ENCODE measurements at places on chromosomes 1 and 21.

DNA sequence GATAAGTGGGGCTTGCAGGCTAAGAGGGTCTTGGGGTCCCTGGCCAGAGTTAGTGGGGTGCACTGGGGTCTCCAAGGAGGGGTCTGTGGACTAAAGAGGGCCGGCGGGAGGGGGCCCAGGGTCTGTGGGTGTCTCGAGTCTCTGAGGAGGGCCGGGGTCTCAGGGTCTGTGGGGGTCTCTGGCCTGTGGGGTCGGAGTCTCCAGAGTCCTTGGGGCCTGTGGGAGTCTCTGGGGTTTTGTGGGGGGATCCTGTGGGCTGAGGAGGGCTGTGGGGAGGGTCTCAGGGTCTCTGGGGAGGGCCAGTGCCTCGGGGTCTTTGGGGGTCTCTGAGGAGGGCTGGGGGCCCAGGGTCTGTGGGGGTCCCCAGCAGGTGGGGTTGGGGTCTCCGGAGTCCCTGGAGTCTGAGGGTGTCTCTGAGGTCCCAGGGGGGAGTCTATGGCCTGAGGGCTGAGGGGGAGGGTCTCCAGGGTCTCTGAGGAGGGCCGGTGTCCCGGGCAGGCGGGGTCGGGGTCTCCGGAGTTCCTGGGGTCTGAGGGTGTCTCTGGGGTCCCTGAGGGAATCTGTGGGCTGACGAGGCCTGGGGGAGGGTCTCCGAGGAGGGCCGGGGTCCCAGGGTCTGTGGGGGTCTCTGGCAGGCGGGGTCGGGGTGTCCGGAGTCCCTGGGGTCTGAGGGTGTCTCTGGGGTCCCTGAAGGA lies 628 bp upstream of the PLEKHM2 start:
- DNase-seq: no peak

DNA sequence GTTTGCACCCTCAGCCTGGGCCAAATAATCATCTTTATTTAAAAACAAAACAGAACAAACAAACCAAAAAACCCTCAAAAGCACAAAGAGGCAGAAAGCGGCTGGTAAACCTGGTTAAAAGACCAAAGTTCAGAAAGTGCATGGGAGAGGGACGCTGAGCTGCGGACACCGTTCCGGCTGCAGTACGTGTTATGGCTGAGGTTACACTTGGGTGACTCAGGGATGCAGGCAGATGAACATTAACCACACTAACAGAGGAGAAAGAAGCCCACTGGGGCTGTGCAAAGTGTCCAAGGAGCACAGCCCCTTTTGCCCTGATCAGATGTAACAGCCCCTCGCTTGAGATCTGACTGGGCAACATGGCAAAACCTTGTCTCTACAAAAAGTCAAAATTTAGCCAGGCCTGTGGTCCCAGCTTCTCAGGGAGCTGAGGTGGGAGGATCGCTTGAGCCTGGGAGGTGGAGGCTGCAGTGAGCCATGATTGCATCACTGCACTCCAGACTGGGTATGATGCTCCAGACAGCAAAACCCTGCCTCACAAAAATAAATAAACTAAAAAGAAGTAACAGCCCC lies 28.3 kb downstream of the GPR157 start:
- DNase-seq: no peak

DNA sequence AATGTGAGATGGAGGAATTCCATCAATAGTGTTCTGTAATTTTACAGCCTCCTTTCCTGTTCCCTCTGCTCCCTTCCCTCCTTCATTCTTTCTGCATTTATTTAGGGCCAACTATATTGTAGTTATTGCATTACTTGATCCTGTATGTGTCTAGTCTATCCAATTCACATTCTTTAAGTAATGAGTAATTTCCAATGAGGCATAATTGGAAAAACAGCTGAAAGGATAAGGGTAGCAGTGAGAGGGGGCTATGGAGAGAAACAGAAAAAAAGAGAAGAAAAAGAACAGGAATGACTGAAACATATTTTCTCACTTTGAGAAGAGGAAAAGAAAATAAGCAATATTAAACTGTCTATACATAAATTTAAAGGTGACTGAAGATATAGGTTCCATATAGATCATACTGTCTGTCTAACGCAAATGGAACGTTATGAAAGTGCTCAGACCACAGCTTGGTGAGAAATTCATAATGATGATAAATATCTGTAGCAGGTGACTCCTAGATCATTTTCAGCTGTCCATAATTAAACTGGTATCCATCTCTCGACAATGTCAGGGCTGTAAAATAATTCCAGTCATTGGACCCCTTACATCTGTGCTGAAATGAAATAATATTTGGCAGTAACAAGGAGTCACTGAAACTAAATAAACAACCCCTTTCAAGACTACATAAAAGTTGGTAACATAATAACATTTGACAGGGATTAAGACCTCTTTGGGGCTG lies 61.8 kb downstream of the SPAG17 start:
- DNase-seq: no peak

- DNase-seq: no peak
Measured at GRCh38 chr1:31405578-31406245, 7.3 kb upstream of the SERINC2 start.

GRCh38 chr1:32486463-32487113 lies 21.7 kb downstream of the ZBTB8B start:
- no peak for DNase-seq

DNA sequence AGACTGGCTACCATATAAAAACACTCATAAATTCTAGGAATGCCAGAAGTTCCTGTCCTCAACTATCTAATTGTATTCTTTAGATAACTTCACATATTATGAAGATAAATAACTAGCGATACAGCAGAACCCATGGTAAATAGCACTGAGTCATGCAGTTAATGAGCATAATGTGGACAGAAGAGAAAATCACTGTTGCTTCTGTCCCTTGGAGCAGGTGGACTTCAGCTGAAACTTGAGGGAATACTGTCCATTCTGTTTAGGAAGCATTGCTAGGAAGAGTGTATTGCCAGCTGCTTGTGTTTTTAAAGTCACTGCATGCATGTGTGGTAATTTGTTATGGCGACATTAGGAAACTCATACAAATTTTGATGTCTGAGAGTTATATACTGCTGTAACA lies 854.4 kb downstream of the LTN1 start:
- DNase-seq: no peak

DNA sequence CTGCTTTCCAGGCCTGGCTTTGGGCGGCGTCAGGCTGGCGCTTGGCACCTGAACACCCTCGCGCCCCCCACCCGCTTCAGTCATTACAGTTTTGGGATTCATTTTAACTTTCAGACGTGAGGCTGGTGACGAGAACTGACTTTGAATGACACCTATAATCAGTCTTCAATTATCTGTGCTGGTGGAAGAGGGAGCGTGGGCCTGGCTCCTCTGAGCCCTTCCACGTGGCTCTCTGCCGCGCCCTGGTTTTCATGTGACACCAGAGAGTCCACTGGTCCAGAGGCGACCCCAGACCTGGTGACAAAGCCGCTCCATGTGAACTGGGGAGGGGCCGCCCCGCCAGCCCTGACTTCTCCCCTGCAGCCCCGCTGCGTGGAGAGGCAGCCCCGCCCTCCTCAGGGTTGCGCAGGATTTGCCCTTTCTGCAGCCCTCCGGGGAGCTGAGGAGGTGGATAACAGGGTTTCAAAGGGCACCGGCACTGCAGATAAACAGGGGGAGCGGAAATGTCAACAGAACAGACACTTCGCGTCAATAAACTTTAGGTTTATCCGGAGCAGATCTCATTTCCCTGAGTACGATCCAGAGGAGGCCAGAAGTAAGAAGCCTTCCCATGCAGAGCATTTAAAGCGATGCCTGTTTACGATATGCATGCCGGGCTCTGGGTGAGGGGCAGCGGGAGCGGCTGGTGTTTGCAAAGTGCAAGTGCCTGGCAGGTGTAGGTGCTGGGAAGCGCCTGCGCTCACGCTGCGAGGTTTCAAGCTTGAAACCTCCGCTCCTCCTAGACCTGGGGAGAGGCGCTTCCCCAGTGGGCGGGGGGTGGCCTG lies 56.4 kb downstream of the AJAP1 start:
- peak; percentile 65 for DNase-seq

DNA sequence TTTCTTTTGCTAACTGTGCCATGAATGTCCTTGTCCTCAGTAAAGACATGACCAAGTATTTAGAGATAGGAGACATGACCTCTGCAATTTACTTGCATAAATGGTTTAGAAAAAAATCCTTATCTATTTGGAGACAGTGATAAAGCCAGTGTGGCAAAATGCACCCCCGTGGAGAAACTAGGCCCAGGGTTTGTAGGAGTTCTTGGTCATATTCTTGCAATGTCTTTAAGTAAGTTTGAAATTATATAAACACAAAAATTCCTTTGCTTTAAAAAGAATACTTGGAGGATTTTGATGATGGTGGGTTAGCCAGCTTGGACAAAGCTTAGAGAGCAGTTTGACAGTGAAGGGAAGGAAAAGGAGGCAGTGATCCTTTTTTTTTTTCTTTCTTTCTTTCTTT lies 101.9 kb upstream of the SLC45A1 start:
- DNase-seq: no peak

GRCh38 chr1:26706315-26706714 lies 10.5 kb downstream of the ARID1A start:
- no peak for DNase-seq

- peak; percentile 27 for DNase-seq
Measured at GRCh38 chr1:240575981-240576662, 35.8 kb downstream of the GREM2 start.

DNA sequence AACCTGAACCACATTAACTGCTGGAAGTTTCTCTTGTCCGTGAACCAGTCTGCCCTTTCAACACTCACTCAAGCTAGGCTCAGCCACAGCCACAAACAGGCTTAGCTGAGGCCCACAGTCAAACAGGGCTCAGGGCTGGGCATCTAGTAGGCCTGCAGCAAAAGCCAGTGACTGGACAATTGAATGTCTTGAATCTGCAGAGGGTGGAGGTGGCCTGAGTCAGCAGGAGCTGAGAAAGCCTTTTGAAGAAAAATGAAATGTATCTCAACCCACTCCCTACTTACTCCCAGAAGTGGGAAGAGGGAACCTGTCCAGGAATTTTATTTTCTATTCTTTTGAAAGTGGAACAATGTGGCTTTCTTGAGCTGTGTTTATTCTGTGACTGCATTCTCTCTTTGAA lies 95.4 kb downstream of the PTPRU start:
- DNase-seq: no peak

DNA sequence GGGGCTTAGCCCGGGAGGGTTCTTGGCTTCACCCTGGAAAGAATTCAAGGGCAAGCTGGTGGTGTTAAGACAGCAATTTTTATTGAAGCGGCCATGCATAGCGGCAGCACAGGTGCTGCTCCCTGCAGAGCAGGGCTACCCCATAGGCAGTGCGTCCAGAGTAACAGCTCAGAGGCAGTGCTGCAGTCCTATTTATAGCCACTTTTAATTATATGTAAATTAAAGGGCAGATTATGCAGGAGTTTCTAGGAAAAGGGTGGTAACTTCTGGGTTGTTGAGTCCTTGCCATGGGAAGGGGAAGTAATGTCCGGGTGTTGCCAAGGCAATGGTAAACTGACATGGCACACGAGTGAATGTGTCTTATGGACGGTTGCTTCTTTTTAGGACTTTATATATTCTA lies 57.0 kb downstream of the VPS26C start:
- no peak for DNase-seq

GRCh38 chr1:62953633-62954032 lies 169.7 kb downstream of the ATG4C start:
- DNase-seq: peak; percentile 42

DNA sequence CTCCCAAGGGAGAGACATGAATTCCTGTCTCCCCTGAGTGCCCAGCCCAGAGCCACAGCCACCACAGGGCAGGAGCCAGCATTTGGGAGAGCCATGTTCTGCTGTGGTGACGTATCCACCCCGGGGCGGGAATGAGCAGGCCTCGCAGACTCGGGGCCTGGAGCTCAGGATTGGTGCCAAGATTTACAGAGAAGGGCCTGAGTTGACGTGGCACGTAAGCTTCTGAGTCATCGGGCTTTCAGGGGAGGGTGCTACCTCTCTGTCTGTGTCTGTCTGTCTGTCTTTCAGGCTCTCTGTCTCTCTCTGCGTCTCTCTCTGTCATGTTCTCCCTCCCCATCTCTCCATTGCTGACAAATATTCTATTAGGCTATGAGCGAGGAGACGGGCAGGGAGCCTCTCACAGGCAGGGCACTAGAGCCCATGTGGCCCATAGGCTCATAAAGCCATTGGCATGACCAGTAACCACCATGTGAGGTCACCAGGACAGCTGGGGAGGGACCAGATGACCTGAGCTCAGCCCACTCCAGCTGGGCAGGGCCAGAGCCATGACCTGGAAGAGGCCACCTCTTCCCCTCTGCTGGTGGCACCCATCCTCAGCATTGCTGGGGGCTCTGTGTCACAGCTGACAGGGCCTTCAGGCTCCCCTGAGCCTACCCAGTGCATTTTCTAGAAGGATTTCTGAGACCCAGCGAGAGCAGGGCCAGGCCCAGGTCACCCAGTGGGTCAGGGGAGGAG lies 300.0 kb upstream of the VAMP3 start:
- peak; percentile 52 for DNase-seq

DNA sequence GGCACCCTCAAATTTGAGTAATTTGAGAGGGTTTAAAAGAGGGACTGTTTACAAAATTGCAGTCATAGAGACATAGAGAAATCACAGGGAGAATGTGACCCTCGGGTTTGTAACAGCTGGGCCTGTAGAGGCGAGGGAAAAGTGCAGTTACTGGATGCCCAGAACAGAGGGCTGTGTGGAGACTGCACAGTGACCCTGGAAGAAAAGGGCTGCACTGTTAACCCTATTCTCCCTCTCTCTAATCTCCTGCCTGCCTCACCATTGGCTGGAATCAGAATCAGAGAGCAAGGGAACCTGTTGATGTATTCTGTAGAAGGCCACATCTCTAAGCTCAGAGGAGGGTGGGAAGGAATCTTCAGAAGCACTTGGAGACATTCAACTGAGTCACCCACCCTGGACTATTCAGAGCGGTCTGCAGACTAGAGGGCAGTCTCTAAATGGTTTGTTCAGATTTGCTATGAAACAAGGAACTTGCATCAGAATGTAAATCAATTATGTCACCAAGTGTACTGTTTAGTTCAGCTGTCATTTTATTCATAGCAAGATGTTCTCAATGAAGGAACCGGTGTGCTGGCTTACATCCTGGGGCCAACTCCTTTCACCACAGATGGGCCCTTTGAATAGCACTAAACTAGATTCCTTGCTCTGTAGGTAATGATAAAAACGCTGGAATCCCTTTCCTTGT lies 132.2 kb upstream of the HOOK1 start:
- DNase-seq: no peak

GRCh38 chr1:235552146-235552716 lies 48.0 kb upstream of the B3GALNT2 start:
- no peak for DNase-seq

- no peak for DNase-seq
Measured at GRCh38 chr1:155974208-155975115, 3.9 kb downstream of the ARHGEF2 start.

Data from eye (tissue), 1 donor.